Jurkat, Clone E6-1 (cell line): ENCODE measurements at places on chromosomes 3 and 15.

- no peak for DNase-seq
Observed at GRCh38 chr3:98890181-98890835, 11.2 kb downstream of the DCBLD2 start.

GRCh38 chr3:7309641-7310102 lies 448.8 kb downstream of the GRM7 start:
- DNase-seq = no peak

DNA sequence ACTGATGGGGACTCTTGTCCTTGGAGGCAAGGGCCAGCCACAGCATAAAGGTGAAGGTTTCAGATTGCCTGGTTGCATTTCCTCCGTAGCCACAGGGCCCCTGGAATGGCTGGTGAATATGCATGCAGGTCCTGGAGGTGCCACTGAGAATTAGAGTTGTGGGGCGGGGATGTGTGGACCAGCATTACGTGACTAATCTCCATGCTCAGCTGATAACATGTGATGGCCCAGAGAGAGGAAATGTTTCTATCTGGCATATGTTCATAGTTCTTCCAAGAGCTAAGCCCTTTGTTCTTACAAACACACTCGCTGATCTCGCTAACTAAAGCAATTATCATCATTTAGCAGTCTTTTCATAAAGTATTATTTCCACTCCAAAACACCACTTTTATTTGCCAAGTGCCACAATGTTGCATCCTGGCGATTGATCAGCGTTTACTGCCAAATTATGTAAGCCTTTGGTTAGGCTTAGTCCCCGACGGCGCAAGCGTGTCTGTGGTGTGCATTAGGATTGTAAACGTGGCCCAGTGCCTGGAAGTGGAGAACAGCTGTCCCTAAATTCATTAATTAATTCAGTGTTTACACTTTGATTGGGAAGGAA lies 55.9 kb downstream of the CGNL1 start:
- no peak for DNase-seq

DNA sequence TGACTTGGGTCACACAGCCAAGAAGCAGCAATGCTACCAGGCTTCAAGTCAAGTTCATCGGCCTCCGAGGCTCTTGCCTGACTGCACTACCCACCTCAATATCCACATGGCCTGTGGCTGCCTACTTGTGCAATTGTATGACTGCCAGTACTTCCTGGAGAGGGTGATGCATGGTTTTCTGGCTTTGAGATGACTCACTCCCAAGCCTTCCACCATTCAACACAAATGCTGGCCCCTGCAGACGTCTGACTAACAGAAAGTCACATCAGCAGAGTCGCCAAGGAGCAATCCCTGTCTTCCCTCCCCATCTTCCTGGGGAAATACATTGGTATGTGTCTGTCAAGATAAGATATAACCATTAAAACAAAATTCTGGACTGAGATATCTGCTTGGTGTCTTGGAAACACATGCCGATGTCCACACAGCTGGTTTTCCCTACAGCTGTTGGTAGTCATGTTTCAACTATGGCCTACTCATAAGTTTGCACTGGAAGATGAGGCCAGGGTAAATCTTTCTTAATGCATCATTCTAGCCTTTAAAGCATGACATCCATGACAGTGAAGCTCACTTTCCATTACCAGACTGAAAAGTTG lies 79.6 kb upstream of the SPATA12 start:
- no peak for DNase-seq

- DNase-seq = no peak
Observed at GRCh38 chr3:50217681-50218080, 12.6 kb downstream of the SLC38A3 start.

- no peak for DNase-seq
Observed at GRCh38 chr15:69486481-69487110, 34.0 kb downstream of the RPLP1 start.

GRCh38 chr3:156216216-156216615 lies 95.8 kb downstream of the KCNAB1 start:
- DNase-seq = no peak

GRCh38 chr3:160641665-160642309 lies 35.2 kb upstream of the ARL14 start:
- no peak for DNase-seq

DNA sequence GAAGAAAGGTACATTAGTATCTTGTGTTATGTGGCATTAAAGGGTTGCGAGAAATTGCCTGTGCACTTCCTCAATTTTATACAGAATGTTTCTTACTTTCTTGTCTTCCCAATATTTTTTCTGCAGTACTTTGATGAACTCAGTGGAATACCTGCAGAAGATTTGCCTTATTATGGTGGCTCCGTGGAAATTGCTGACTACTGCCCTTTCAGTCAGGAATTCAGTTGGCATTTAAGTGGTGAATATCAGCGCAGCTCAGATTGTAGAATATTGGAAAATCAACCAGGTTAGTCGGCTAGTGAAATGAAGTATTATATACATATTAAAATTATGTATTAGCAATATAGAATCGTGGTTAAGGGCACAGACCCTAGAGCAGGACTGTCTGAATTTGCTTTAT lies 61.3 kb downstream of the LMLN start:
- DNase-seq = no peak

- no peak for DNase-seq
Observed at GRCh38 chr3:190519886-190520285, 6.0 kb downstream of the IL1RAP start.
